Activated naive CD4-positive, alpha-beta T cell treated with anti-CD3 and anti-CD28 coated beads for 36 hours (primary cell): ENCODE measurements at places on chromosomes 7 and 10. TPM values are rescaled to one million over a fixed set of nuclear protein-coding genes. Genes with fewer than 3 reads are reported as not detected.

DNA sequence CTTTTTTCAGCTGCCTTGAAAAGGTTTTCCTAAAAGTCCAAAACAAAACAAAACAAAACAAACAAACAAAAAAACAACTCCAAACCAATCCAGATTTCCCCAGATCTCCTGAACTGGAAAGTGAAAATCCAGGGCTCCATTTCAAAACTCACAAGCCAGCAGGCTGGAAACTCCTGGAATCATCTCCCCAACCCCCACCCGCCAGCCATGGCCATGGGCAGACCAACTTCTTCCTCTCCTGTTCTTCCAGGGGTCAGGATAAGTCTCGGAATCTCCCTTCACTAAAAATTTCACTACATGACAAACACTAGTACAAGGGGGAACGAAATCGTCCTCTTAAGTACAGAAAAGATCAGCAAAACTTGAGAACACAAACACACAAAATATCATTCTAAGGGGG lies 40.4 kb downstream of the GNA12 start:
- H3K4me1 ChIP-seq = peaks cover 41% of the 10 kb centered on the region
- H3K36me3 ChIP-seq = no peaks in the 10 kb centered on the region
- H3K27me3 ChIP-seq = no peaks in the 10 kb centered on the region
- H3K27ac ChIP-seq = no peak overlapping the region
- no peak overlapping the region for H3K4me3 ChIP-seq
- no peak for DNase-seq

DNA sequence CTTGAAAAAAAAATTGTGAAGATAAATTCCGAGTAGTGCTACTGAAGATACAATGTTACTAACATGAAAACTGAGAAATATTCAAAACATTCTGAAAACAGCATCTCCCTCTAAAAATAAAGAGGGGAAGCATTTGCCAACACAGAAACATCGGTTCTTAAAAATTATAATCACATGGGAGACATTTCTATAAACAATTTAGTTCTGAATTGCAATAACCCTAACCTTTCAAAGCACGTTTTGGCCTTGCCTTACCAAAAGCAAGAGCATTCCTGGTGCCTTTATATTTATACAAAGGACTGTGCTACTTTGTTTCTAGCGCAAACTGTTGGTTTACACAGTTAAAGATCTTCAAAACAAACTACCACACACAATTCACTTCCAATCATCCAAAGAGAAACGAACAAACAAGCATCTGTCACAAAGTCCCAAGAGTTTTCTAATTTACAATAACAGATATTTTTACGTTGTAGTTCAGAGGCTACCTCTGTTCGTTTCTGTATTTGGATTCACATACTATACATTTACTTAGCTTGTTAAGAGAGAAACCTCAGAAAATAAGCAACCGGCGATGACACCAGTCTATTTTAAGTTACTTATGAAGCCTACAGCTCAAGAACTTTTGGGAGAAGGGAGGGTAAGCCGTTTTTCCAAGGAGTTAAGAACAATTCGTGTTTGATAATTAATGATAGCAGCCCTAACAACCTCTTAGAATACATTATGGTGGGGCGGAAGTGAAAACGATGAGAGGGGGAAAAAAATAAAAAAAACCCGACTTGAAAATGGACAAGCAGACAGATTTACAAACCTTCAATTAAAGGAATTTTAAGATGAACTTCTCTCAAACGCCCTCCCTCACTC lies 1.3 kb downstream of the ABI1 start:
- peak overlapping the region; percentile 98 for H3K4me3 ChIP-seq
- peaks cover 2% of the 10 kb centered on the region for H3K36me3 ChIP-seq
- peak overlapping the region; percentile 90 for H3K27ac ChIP-seq
- H3K27me3 ChIP-seq = no peaks in the 10 kb centered on the region
- H3K4me1 ChIP-seq = peaks cover 42% of the 10 kb centered on the region

DNA sequence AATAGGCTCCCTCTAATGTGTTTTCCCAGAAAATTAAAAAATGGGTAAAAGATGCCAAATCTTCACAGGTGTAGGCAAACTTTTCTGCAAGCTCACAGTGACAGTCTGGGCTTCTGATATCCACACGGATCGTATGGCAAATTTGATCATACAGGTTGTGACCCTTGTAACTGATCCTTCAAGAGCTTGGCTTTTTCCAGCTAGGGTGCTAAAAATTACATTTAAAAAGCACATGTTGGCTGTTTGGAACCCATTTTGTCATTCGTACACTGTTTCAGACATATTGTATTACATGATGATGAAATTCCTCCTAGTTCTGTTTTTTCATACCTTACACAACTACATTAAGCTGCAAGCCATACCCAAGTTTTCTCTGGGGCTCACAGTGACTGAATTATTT lies 138.7 kb downstream of the GFRA1 start:
- H3K4me1 ChIP-seq = no peaks in the 10 kb centered on the region
- DNase-seq = no peak
- H3K27me3 ChIP-seq = peaks cover 4% of the 10 kb centered on the region
- no peaks in the 10 kb centered on the region for H3K36me3 ChIP-seq
- no peak overlapping the region for H3K4me3 ChIP-seq
- no peak overlapping the region for H3K27ac ChIP-seq

GRCh38 chr7:92830027-92830426 lies 6.3 kb downstream of the CDK6 start:
- peaks cover 53% of the 10 kb centered on the region for H3K36me3 ChIP-seq
- peaks cover 58% of the 10 kb centered on the region for H3K4me1 ChIP-seq
- no peaks in the 10 kb centered on the region for H3K27me3 ChIP-seq
- peak overlapping the region; percentile 98 for H3K27ac ChIP-seq

GRCh38 chr10:77601488-77601887 lies 36.1 kb downstream of the KCNMA1 start:
- H3K4me3 ChIP-seq = no peak overlapping the region
- H3K36me3 ChIP-seq = no peaks in the 10 kb centered on the region
- H3K27ac ChIP-seq = no peak overlapping the region
- no peaks in the 10 kb centered on the region for H3K4me1 ChIP-seq
- DNase-seq = no peak
- H3K27me3 ChIP-seq = peaks cover 3% of the 10 kb centered on the region

- peaks cover 2% of the 10 kb centered on the region for H3K27me3 ChIP-seq
- H3K4me1 ChIP-seq = no peaks in the 10 kb centered on the region
- no peak for DNase-seq
- H3K4me3 ChIP-seq = no peak overlapping the region
- H3K27ac ChIP-seq = no peak overlapping the region
Measured at GRCh38 chr7:103752995-103753394, 236.5 kb downstream of the RELN start.

GRCh38 chr7:71239586-71240268 lies 107.8 kb downstream of the GALNT17 start:
- H3K27me3 ChIP-seq = no peaks in the 10 kb centered on the region
- no peaks in the 10 kb centered on the region for H3K4me1 ChIP-seq
- no peak for DNase-seq
- H3K36me3 ChIP-seq = no peaks in the 10 kb centered on the region

DNA sequence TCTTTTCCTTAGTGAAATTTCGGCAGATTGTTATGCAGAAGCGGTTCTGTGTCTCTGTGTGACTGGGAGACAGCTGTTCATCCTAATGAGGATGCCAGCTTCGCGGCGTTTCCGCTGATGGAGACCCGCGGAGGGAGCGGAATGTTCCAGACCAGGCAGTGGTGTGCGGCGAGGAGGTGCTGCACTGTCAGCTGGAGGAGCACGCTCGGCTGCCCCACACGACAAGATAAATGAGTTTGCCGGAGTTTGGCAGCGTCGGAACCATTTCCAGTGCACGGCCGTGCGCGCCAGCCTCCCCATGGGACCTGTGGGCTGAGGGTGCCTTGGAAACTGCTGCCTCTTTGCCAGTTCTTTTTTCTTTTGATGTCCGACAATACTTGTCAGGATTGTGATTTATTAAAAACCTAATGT lies 64.6 kb downstream of the WDR37 start:
- peaks cover 44% of the 10 kb centered on the region for H3K4me1 ChIP-seq
- no peak overlapping the region for H3K4me3 ChIP-seq
- DNase-seq = no peak

DNA sequence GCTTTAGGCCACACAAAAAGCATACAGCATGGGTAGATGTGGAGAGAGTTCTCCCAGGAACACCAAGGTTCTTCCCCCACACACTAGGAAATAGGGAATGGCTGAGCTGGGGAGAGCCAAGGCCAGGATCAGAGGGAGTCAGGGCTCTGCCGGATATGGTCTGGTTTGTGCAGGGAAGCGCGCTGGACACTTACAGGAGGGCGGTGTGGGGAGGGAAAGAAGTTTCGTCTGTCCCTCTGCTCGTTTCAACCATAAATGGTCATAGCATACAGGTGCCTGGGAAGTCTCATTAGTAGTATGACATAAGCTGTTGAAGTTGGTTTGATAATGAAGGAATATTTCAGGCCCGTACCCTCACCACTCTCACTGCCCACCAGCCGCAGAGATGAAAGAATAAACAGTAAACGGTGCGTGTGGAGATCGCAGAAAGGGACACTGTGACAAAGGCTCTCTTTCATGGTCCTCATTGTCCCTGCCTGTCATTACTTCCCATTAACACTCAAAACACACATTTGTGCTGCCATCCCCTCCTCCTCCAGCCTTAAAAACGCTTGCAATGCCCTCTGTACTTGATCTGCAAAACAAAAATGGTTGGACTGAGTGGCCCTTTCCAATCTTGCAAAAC lies 207.2 kb downstream of the CELF2 start:
- peaks cover 45% of the 10 kb centered on the region for H3K36me3 ChIP-seq
- H3K4me3 ChIP-seq = no peak overlapping the region
- peaks cover 87% of the 10 kb centered on the region for H3K4me1 ChIP-seq
- peak overlapping the region; percentile 87 for H3K27ac ChIP-seq
- no peak for DNase-seq

DNA sequence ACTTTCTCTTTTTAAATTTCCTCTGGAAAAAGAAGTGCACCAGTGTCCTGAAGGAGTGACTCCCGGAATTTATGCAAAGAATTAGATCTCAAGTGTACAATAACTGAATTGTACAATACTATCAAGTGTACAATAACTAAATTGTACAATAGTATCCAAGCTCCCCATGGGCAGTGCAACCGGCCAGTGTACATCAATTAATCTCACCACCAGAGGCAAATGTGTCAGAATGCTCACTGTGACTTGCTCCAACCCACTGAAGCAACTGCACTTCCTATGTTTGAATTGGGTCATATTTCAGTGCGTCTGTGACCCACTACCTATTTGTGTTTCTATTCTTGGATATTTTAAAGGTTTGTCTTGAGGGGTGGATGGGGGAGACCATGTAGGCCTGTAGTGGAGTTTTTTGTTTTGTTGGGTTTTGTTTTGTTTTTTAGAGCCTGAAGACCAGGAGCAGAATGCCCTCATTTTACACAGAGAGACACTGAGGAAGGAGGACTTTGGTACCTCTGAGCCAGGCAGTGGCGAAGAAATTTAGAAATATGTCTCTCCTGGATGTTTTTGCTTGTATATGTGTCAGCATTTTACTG lies 78.5 kb upstream of the CTTNBP2 start:
- H3K27me3 ChIP-seq = no peaks in the 10 kb centered on the region
- H3K4me1 ChIP-seq = no peaks in the 10 kb centered on the region
- no peak overlapping the region for H3K27ac ChIP-seq

GRCh38 chr7:89987665-89988064 lies 166.6 kb upstream of the STEAP1 start:
- no peak overlapping the region for H3K4me3 ChIP-seq
- DNase-seq = no peak

DNA sequence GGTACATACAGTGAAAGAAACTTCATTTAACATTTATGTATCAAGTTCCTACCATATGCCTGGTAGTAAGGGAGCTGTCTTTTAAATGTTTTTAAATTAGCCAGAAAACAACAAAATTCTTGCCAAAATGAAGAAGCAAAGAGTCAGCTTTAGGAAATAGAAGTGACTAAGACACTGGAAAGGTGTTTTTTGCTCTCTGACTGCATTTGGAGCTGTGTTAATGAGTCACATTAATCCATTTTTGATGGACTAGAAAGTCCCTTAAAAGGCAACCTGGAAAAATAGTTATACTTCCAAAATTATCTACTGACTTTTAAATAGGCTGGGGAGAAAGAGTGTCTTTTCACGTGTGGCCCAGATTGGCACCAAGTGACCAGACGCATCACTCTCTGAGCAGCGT lies 3.9 kb upstream of the COL17A1 start:
- no peak overlapping the region for H3K27ac ChIP-seq
- DNase-seq = no peak
- no peaks in the 10 kb centered on the region for H3K27me3 ChIP-seq
- H3K36me3 ChIP-seq = no peaks in the 10 kb centered on the region
- no peak overlapping the region for H3K4me3 ChIP-seq
- H3K4me1 ChIP-seq = peaks cover 15% of the 10 kb centered on the region

DNA sequence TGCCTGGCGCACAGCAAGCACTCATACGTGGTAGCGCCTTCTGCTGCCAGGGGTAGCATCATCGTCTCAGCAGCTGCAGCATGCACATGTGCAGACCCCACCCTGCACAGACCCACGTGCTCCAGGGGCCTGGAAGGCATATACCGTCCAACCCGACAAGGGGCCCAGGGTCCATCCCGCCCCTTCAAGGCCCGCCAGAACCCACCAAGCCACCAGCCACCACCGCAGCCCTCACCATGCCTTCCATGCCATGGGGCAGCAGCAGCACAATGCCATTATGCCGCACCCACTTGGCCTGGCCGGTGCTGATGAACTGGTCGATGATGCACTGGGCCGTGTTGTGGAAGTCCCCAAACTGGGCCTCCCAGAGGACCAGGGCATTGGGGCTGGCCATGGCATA lies 22.7 kb downstream of the OGDHL start:
- H3K27me3 ChIP-seq = no peaks in the 10 kb centered on the region
- no peaks in the 10 kb centered on the region for H3K4me1 ChIP-seq
- no peak overlapping the region for H3K27ac ChIP-seq
- no peaks in the 10 kb centered on the region for H3K36me3 ChIP-seq

GRCh38 chr7:43953071-43953470 lies 26.8 kb downstream of the UBE2D4 start:
- peaks cover 11% of the 10 kb centered on the region for H3K36me3 ChIP-seq
- no peak for DNase-seq
- H3K4me1 ChIP-seq = peaks cover 8% of the 10 kb centered on the region
- no peaks in the 10 kb centered on the region for H3K27me3 ChIP-seq
- no peak overlapping the region for H3K4me3 ChIP-seq

GRCh38 chr7:151902311-151902710 lies 25.4 kb upstream of the PRKAG2 start:
- peaks cover 12% of the 10 kb centered on the region for H3K27me3 ChIP-seq
- DNase-seq = no peak
- H3K27ac ChIP-seq = no peak overlapping the region
- no peak overlapping the region for H3K4me3 ChIP-seq
- H3K36me3 ChIP-seq = no peaks in the 10 kb centered on the region

- H3K27me3 ChIP-seq = no peaks in the 10 kb centered on the region
- no peak for DNase-seq
- no peak overlapping the region for H3K4me3 ChIP-seq
Measured at GRCh38 chr10:88565072-88565471, 18.0 kb downstream of the RNLS start.

GRCh38 chr7:141369422-141369821 lies 181.8 kb upstream of the AGK start:
- no peak overlapping the region for H3K4me3 ChIP-seq
- H3K27ac ChIP-seq = no peak overlapping the region
- no peaks in the 10 kb centered on the region for H3K36me3 ChIP-seq
- no peak for DNase-seq
- H3K27me3 ChIP-seq = no peaks in the 10 kb centered on the region

Gene CUZD1
- 0.43 TPM for total RNA-seq

Gene MRPL32
- total RNA-seq = 71.8 TPM

Gene CYP2E1
- 0.42 TPM for total RNA-seq

Gene BICC1
- not detected for total RNA-seq

Gene AS3MT
- total RNA-seq = 1.2 TPM

Gene GPNMB
- total RNA-seq = 0.54 TPM

Gene HBP1
- 41.8 TPM for total RNA-seq
